Cardiac septum (tissue), 1 donor: ENCODE measurements at places on chromosomes 7 and 10. TPM values are rescaled to one million over a fixed set of nuclear protein-coding genes. Genes with fewer than 3 reads are reported as not detected.

DNA sequence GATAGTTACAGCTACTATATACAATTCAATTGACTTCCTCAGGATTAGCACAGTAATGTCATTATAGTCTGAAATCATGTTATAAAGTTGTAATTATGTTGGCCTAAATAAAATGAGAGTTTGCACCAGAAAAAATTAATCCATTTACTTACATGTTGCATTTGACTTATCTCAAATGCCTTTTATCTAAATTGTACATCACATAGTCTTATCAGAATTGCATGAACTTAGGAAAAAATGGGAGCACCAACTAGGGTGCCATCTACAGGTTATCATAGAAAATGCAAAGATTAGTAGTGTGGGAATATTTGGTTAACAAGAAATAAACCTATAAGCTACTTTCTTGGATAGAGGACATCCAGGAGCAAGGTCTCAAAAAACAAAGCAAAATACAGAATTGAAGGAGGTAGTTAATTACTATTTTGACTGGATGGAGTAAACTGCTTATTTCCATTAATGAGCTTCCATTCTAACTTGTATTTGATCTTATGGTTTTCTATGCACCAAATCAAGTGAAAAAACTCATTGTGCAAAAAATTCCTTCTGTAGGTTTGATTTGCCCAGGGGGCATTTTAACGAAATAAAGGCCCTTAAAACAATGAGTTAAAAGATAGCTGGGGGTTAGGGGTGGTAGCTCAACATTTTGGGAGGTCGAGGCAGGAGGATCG lies 60.0 kb upstream of the ORC5 start:
- no peak for DNase-seq

GRCh38 chr10:124710266-124710881 lies 33.8 kb downstream of the FAM53B start:
- no peak for DNase-seq

DNA sequence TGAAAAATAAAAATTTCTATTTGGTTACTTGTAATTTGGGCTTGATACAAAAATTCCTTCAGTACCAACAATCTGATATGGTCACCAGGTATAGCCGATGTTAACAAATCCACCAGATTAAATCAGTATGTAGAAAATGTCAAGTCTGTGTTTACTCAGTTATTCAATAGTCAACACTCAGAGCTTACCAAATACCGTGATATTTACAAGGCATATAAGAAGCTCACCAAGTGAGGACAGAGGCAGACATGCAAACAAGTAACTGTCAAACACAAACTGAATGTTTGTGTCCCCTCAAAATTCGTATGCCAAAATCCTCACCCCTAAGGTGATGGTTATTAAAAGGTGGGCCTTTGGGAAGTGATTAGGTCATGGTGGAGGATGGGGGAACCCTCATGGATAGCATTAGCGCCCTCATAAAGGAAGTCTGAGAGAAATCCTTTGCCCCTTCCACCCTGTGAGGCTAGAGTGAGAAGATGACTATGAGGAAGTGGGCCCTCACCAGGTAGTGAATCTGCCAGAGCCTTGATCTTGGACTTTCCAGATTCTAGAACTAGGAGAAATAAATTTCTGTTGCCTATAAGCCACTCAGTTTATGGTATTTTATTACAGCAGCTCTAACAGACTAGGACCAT lies 63.1 kb downstream of the TES start:
- DNase-seq, result no peak

GRCh38 chr7:55438757-55439525 lies 73.8 kb downstream of the LANCL2 start:
- DNase-seq, result no peak

DNA sequence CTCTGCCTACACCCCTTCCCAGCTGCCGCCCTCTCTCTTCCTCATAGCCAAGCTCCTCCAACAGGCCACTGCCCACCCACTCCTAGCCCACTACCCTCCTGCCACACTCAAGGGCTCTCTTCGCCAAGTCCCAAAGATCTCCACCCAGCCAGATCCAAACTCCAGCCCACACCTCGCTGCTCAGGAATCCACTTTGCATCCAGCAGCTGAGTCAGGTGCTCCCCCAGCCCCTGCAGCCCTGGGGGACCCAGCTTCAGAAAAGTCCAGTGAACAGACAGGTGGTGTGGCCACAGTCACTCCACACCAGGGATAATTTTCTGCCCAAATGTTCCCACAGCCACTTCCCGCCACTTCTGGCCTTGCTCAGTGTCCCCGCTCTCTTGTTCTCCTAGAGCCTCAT lies 10.9 kb downstream of the OGDHL start:
- DNase-seq, result peak; percentile 68

DNA sequence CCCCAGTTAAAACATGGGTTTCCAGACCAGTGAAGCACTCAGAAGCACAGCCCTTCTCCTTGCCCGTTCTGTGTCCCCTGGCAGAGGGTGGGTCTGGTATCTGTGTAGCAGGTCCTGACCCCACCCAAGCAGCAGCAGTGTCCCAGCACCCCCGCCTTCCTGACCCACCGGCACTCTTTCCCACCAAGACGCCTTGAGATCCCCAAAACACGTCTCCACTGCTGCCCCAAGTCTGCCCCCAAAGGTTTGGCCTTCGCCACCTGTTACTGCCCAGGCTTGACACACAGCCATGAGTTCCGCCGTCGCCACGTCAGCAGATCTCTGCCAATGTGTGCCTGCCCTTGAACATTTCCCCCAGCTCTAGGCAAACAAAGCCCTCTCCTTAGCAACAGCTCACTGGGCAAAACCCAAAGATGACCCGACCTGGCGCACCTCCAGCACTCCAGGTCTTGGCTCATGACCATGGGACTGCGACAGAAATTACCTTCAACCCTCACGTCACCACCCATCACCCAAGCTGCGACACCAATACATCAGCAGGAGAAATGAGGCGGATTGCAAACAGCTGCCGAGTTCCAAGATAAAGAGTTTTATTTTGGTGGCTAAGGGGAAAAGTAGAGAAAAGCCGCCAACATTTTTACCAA lies 75.6 kb downstream of the CTBP2 start:
- DNase-seq, result no peak

Gene PKD2L1
- not detected for total RNA-seq

DNA sequence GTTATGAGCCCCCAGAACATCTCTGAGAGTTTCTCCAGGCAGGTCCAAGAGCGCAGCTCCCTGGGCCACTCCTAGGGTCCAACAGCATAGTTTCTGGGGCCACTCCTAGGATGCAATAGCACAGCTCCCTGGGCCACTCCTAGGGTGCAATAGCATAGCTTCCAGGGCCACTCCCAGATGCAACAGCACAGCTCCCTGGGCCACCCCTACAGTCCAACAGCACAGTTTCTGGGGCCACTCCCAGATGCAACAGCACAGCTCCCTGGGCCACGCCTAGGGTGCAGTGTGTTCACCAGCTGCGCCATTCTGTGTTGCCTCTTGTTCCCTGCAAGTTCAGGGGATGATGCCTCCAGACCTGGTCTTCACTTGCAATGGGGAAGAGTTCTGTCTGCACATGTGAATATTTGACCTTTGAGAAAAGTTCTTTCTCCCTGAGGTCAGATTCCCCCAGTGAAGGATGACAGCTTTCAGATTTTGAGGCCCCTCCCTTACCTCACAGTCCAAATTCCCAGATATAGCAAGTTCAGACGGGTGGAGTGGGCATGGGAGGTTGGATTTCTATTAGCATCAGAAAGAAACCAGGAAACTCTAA lies 43.0 kb upstream of the LEP start:
- DNase-seq, result no peak

DNA sequence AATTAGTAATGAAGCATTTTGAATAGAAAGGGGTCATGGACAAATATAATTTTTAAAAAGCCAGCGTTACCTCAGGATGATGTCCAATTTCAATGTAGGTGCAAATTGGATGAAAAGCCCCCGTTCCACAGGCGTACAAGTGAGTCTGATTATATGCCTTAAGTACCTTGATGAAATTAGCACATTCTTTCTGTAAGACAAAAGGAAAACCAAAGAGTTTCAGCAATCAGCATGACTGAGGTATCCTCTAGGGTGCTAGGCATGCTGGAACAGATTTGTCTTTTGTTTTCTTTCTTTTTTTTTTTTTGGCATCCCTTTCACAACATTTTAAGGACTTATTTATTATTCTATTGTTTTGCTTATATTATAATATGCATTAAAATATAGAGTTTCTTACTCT lies 84.2 kb downstream of the SEMA3A start:
- DNase-seq, result no peak

Gene GSTO2
- total RNA-seq, result 0.67 TPM

DNA sequence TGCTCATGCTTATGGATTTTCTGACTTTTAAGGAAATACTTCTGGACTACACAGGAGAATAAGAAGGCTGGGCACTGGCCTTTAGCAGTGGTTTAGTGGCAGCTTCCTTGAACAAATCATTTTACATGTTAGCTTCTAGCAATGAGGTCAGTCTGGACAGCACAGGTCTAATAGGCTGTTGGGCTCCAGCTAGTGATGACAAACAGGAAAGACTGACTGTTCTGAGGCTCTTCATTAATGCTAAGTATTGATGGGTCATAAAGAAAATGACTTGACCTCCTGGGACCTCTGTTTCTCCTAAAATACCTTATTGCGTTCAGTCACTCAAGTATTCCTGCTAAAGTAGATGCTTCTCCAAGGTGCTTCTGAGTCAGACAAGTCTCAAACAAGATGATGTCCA lies 4.9 kb upstream of the RHOBTB1 start:
- DNase-seq, result no peak

Gene TACC2
- total RNA-seq, result 282 TPM

- DNase-seq, result no peak
Measured at GRCh38 chr7:156772725-156773124, 120.3 kb downstream of the LMBR1 start.

DNA sequence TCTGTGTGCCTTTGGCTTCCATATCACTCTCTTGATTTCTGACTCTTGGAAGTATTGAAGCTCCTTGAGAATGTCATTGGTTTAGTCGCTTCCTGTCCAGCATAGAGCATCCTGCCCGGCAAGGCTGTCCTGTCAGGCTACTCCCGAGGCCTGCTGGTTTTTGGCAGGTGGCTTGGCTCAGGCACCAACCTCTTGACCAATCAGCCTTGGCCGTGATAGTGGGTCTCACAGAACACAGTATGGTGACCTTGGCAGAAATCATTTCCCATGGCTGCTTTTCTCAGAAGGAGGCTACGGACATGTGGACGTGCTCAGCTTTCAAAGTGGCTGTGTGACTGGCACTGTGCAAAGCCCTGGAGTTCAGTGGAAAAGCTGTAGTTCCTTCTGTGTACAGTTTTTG lies 516.9 kb downstream of the REEP3 start:
- DNase-seq, result no peak

Gene C10orf62
- total RNA-seq, result 0.51 TPM

Gene PDZD8
- total RNA-seq, result 27.9 TPM

DNA sequence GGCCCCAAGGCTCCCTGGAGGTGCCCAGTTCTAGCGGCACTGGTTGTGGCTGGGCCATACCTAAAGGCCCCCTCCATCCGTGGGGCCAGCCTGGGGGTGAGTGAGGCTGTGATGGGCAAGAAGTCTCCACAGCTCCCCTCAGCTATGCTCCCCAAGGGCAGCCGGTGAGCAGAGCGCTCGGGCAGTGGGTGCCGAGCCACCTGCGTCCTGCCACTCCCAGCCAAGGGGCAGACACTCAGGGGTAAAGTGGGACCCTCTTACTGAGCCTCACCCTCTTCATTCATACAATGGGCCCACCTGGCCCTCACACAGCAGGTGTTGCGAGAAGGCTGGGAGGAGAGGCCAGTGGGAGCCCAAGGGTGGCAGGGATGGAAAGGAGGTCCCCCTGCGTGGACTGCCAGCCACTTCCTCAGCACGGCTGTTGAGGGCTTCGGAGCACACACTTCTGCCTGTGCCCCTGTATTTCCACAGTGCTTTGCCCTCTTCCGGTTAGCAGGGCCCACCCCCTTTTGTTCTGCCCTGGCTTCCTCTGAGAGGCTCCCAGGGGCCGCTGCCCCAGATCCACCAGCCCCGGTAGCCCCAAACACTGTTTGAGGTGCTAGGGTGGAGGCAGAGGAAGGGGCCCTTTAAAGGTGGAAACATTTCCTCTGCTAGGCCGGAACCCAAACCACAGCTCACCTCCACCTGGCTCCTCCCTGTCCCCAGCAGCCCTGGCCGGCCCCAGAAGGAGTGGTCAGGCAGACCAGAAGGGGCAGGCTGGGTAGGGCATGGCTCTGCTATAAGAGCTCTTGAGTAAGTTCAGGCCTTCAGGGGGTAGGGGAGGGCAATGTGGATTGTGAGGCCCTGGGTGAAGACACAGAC lies 16.4 kb upstream of the C10orf105 start:
- no peak for DNase-seq

Gene RAB11FIP2
- total RNA-seq, result 12.7 TPM

DNA sequence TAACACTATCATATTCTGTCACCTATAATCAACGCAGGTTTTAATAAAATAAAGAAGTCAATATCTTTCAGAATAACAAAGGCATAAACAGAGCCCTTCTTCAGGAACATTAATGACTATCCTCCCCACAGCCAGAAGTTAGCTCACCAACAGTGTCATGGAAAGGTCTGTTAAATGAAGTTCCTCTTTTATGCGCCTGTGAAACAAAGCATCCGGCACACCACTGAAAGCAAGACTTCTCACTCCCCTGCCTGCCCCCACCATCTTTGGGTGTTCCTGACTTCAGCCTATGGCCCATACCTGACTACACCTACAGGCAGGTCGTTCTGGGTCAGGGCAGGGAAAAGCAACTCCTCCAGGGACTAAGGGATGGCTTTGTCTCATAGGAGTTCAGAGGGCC lies 205.4 kb downstream of the FANK1 start:
- DNase-seq, result no peak

DNA sequence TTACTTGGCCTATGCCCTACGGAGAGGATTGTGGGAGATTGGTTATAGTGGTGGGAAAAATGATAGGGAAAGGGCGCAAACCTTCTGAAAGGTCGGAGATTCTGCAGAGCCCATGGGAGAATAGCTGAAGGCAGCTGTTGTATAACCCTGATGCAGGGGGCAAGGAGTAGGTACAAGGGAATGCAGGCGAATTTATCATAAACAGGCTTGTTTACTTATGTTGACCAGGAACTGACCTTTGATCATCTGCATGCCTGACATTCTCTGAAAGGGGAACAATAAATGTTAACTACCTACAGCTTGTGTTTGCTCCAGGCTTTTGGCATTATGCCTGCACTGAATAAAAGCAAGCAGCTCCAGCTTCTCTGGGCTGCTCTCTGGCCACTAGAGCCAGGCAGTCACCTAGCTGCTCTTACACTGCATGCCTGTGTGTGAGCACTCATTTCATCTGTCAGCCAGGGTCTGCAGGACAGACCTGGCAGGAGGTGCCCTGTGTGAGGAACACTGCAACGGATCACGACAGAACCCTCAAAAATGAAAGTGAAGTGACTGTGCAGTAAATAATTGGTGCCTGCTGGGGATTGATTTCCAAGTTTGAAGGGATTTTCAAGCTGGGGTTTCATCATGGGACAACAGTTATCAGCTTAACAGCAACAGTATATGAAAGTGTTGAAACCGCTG lies 31.1 kb upstream of the ABCA13 start:
- DNase-seq, result no peak

GRCh38 chr7:120373174-120373573 lies 100.2 kb downstream of the KCND2 start:
- DNase-seq, result no peak

Gene ANKRD22
- total RNA-seq, result 0.13 TPM

Gene PON1
- not detected for total RNA-seq

Gene IGFBP3
- 98.7 TPM for total RNA-seq

Gene GPER1
- total RNA-seq, result 2.9 TPM

GRCh38 chr10:115572740-115573455 lies 479.7 kb downstream of the ATRNL1 start:
- DNase-seq, result no peak
